ENCODE measurements at places on chromosomes 6 and 20.

GRCh38 chr6:169982461-169983386, 231.3 kb downstream of the ERMARD start:
- no peak for DNase-seq

GRCh38 chr6:147207351-147207750, 3.1 kb downstream of the STXBP5 start:
- no peak for DNase-seq

DNA sequence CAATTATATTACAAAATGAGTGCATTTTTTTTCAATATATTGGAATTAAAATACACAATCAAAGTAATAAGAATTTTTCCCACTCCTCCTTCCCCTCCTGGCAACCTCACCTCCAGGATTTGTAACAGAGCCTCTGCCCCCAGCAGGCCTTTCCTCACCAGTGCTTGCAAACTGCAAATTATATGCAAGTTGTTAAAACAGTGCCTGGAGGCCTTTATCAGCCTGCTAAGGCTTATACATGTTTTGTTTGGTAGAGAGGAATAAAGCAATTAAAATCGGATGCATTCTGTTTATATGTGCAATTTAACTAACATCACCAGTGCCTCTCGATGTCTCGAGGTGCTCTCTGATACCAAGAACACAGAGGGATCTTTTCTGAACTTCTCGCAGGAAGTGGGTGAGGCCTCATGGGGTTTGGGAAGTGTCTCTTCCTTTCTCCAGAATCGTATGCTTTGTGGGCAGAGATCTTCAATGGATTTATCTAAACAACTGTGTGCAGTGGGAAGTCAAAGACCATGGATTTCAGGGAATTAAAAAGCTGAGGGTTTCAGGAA, 186.8 kb downstream of the CDH26 start:
- DNase-seq: no peak

DNA sequence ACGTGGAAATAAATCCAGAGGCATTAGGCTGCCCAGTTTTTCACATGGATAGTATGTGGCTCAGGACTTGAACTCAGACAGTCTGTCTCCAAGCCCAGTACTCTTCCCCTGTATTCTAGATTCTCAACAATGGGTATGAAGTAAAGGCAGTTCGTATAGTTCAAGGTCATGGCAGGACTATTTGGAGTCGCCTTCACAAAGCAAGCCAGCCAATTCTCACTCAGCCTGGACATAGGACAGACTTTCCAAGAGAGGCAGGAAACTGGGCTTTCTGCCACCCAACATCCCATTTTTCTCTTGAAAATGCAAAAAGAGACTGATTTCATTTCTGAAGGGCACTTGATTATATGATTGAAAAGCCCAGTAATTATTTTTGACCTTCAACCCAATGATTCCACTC, 111.0 kb downstream of the EDN1 start:
- no peak for DNase-seq

DNA sequence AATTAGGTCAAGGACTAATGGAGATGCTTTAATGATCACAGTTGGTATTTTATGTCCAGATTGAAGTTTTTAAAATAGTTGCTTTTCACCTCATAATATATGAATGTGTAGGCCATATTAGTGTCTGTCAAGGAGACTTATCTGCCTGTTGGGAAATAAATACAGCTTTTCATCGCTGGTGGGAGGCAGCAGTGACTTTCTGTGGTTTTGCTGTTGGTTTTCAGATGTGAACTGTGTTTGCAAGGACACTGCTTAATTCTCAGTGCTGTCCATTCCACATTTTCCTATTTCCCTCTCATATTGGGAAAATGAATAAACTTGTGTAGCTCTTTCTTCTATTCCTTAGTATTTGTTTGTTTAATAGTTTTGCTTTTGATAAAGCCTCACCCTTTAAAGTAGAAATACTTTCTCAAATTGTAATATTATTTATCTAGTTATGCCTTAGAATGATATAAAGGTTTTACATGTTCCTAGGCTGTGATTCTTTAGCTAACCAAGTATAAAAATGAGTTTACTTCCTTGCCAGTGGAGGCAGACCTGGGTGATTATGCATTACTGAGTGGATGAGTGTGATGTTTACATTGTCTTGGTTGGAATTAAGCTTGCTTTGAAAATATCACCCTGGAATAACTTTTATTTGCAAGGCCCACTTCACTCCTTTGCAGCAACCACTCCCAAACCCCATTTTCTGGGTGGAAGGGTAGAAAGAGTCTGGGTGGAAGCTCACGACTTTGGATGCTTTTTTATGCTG, 3.3 kb downstream of the PLCB4 start:
- no peak for DNase-seq

DNA sequence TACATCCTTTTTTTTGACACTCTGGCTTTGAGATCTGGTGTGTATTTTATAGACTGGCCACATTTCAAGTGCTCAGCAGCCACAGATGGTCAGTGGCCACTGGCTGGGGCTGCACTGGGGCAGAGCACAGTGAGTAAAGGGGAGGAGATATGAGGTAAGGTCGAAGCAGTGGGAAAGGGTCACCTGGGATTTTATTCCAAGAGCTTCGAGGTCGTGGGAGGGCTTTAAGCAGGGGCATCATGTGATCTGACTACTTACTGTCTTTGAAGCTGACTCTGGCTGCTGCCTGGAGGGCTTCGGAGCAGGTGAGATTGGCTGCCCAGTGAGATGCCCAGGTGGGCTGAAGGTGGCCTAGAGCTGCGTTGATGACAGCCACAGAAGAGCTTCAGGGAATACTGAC, 6.7 kb downstream of the C20orf203 start:
- DNase-seq: no peak

DNA sequence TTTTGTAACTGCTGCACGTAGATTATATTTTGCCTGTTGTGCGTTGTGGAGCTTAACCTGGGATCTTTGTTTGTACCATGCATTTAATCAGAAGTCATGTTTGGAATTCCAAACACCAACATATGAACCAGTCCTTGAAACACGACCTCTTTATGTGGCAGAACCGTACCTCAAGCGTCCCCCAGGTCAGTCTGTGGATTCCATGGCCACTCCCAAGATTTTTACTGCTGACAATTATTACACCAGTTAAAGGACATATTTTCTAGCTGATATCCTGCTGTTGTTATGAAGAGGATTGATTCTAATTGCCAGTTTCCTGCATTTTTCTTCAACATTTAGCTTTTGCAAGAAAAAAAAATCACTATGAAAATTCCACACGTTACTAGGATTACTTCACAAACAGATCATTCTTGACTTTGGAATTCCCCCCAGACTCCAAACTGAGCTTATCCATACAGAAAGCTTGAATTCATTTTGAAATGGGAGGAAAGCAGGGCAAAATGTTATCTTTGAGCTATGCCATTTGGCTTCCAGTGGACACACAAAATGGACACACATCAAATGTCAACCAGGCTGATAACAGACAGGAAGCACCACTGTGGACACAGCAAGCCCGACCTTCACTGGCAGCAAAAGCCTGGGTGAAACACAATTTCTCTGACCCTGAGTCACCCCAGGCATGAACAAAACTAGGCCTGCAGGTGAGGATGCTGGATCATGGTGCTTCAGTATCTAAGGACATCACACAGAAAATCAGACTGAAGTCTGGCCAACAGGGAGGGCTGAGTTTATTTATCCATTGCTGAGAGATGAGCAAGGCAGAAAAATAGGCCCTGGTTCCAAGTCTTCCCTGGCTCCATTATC, 542.9 kb upstream of the JAG1 start:
- no peak for DNase-seq

GRCh38 chr6:137871831-137872454, 4.9 kb downstream of the TNFAIP3 start:
- DNase-seq: peak; percentile 58

DNA sequence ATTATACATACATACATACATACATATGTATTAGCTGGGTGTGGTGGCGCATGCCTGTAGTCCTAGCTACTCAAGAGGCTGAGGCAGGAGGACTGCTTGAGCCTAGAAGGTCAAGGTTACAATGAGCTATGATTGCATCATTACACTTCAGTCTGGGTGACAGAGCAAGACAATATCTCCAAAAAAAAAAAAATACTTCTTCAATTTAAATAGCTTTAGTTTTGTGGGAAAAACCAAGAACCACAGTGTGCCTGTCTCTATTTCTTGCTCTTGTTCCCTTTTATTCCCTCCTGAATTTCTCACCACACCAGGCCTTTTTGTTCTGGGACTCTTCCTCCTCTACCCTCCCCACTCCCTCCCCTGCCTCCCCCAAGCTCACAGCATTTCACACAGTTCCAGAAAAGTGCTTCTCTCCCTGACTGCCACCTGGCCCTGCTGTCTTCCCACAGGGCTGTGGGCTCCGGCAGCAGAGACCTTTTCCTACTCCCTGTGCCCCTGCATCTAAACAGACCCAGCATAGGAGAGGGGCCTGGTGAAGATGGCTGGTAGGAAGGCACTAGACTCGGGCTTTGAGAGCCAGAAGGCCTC, 1.3 kb downstream of the C20orf203 start:
- DNase-seq: no peak

GRCh38 chr20:51553897-51554486, 11.5 kb upstream of the NFATC2 start:
- DNase-seq: peak; percentile 91

GRCh38 chr20:47097691-47098622, 203.3 kb downstream of the EYA2 start:
- DNase-seq: no peak

DNA sequence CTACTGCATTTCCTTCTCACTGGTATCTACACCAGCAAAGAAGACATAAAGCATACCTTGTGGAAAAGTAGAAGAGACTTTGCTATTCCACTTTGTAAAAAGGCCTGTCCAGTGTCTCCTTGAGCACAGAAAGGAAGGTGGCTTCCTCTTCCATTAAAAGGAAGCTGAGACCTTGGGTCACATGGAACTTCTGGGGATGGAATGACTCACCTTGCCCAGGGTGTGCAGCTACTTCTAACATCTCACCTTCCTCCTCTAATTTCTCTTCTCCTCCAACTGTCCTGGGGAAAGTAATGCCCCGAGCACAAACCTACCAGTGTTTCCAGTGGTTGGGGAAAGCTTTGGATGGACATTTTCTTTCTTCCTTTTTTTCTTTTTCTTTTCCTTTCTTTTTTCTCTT, 848.8 kb upstream of the MAP3K7 start:
- DNase-seq: no peak

DNA sequence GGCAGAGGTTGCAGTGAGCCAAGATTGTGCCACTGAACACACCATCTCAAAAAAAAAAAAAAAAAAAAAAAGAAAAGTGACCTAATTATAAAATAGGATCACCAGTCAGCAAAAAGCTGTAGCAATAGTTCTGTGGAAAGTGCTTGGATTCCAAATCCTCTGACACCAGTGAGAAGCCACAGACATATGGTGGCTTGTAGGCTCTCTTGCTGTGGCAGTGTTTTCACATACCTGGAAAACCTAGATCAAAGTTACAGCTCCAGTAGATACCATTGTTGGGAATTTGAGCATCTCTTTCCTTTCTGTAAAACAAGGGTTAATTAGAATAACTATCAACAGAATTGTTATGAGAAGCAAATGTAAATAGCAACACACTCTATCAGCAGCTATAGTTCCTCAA, 4.1 kb downstream of the CCDC170 start:
- DNase-seq: no peak

DNA sequence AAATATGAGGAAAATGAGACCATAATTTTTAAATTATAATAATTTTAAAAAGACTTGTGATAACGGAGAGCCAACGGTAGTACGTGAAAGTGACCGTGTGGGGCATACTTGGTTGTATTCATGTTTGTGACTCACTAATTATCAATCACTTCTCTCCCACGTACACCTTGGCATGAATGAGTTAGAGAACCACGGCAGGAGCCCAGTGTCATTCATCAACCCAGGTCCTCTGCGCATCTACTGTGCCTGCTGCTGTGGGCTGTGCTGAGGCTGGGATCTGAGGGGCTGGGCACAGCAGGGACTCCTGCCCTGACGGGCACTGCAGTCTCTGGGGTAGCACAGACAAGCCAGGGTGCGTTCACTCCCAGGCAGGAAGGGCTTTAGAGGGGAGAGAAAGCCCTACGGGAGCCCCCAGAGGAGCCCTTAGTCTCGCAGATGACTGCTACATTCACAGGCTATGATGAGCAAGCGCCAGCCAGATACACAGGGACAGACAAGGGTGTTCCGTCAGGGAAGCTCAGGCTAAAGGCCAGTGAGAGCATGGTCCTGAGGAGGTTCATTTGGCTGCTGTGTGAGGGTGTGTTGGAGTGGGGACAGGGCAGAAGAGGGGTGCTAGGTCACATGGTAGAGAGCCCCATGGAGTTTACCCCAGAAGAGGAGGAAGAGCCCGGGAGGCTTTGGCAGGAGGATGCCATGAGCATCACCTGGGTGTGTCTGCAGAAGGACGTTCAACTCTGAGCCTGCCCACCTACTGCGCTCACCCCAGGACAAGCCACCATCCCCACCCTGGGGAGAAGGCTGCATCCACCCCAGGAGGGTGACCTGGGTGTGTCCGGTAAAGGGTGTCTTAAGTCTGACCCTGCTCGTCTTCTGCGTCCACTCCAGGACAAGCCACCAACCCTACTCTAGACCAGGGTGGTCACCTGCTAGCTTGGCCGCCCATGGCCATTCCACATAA, 8.2 kb upstream of the RPS6KA2 start:
- DNase-seq: no peak

- no peak for DNase-seq
Observed at GRCh38 chr6:16674801-16675392, 86.4 kb downstream of the ATXN1 start.

DNA sequence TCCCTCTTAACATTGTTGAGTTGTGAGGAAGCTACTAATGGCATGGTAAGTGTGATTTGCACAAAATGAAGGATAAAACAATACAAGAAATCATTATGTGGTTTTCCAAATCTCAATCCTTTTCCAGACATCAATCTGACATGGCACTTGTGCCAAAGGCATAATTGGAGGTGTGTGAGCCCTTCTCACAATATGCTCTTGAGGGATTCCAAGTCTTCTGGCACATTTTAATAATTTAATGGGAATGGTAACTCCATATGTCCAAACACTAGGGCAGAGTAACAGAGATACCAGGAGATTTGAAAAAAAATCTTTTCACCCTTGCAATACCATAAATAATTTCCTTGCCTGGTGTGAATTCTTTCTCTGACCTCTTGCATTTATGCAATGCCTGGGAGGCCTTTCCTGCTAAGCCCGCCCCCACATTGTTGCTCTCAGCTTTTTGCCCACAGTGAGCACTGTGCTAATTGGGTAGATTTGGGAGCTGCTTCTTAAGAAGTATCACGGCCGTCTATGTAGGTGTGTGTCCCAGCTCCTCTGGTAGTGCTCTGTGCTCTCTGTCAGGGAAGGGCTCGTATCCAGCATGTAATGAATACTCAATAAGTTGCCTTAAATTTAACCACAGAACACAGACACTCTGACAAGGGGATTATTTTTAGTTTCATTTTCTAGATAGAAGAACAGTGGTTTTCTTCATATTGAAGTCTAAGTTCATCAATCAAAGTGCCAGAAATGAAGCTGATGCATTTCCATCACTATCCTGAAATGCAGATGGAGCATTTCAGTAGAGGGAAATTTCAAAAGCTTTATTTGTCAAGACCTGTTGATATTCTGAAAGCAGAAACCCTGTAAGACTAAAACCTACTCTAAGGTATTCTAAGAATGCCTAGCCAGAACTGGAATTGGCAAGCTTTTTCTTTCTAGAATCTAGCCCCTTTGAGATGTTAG, 54.4 kb upstream of the CEP85L start:
- DNase-seq: no peak

Measured in HS-5 (cell line).